ENCODE measurements at places on chromosomes 12 and 14.
A peak's percentile ranks its signal among the peaks of the same experiment; 100 is the strongest.

DNA sequence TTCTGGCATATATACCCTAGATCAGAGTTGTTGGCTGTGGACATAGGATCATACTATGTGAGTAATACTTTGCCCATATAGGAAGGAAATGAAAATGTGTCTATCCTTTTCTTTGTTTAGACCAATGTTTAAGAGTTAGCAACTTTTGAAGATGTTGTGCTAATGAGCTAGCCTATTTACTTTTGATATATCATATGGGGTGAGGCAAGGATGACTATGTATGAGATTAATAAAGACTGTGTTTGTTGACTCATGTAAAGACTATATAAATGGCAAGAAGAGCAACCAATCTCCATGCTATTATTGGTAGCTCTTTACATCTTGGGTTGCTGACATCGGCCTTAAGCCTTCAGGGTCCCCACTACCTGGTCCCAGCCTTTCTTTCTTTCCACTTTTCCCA, 289.4 kb downstream of the CCDC91 start:
- DNase-seq: no peak

GRCh38 chr14:93009471-93010129, 86.7 kb downstream of the CHGA start:
- peak; percentile 60 for DNase-seq

DNA sequence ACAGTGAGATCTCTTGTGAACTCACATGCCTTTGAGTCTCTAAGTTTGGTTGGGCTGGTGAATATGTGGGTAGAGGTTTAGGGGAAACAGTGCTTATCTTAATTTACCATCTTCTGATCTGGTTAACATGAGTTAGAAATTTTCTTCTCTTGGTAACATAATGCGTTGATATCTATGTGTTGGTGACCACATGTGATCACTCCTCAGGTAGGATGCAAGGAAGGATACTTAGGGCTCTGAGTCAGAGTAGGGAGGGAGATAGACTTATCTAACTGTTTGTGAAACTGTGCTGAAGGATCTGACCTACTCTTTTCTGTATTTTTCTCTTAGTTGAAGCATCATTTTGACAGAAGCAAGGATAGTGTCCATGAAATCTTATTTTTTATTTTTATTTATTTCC, 23.1 kb downstream of the FAM234B start:
- DNase-seq: no peak

DNA sequence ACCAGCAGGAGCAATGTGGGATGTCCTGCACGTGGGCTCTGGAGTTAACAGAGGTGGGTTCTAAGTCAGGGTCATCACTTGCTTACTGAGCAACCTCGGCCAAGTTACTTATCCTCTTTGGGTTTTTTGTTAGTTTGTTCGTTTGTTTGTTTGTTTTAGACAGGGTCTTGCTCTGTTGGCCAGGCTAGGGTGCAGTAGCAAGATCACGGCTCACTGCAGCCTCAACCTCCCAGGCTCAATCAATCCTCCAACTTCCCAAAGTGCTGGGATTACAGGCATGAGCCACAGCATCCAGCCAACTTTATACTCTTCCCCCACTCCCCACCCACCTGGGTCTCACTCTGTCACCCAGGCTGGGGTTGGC, 78.4 kb downstream of the SETD3 start:
- DNase-seq: no peak

DNA sequence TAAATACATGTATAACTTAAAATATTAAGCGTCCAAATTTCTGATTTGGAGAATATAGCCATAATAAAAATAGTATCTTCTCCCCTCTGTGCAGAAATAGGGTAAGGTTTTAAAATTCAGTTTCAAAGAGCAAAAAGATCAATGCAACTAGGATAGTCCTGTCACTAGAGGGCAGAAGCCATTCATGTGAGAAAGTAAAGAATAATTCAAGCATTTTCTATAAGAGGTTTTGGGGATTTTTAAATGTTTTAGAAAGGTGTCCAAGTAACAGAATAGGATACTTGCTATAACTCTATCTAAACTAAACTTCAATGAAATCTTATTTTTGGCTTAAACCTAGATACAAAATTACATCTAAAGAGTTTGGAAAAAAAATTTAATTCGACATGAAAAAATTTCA, 50.3 kb downstream of the ADAMTS20 start:
- peak; percentile 9 for DNase-seq

GRCh38 chr12:29148911-29149690, at the start of gene FAR2:
Gene FAR2, plus strand, starts transcription at chr12:29149278. Its CDS starts 121,172 bp downstream, at chr12:29270450.
- peak; percentile 21 for DNase-seq

DNA sequence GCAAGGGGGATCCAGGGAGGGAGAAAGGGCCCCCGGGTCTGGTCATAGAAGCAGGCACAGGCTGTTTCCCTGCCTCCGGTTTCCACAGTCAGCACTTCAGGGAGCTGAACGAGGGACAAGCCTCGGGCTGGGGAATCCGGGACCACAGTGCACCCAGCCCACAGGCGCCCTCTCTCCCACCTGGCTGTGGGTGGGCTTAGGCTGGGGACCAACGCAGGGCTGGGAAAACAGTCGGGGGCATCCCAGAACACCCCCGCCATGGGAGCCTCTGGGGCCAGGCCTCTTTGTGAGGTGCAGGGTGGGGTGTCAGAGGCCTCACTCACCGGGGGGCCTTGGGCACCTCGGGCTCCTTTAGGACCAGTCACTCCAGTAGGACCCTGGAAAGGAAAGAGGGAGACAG, 16.3 kb downstream of the TMEM106C start:
- no peak for DNase-seq

DNA sequence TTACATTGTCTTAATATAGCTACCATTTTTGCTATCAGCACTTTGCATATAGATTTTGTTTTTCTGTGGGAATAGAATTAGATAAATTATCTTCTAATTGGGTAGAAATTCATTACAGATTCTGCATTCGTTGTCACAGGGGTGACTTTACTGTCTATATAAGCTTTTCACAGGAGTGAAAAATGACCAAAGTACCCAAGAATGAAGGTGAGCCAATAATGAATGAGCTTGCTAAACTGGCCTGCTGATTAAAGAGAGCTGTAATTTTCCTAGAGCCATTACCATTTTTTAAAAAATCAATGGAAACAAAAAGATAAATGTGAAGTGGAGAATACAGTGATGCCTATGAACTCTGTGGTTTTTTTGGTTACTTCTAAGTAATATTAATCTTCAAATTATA, 504.6 kb downstream of the RPL10L start:
- no peak for DNase-seq

All from NCI-H524 (cell line).